Endothelial cell (in vitro differentiated cells): ENCODE measurements at places on chromosomes 11 and 22.
A peak's percentile ranks its signal among the peaks of the same experiment; 100 is the strongest.

DNA sequence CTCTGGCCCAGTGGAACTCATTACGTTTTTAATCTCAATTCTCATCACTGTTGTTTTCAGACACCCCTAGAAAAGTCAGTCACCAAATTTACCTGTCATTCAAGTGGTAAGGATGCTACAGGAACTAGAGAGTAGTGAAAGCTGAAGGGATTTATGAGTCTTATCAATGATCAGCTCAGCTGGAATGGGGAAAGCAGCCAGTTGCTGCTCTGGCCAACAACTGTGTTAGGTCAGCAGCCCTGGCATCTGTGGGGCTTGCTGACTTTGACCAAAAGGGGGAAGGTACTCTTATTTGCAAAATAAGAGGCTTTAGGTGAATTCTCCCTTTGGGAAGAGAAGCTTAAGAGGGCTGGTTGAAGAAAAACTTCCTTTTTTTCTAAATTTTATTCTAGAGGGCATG lies 76.2 kb upstream of the HORMAD2 start:
- DNase-seq: no peak

DNA sequence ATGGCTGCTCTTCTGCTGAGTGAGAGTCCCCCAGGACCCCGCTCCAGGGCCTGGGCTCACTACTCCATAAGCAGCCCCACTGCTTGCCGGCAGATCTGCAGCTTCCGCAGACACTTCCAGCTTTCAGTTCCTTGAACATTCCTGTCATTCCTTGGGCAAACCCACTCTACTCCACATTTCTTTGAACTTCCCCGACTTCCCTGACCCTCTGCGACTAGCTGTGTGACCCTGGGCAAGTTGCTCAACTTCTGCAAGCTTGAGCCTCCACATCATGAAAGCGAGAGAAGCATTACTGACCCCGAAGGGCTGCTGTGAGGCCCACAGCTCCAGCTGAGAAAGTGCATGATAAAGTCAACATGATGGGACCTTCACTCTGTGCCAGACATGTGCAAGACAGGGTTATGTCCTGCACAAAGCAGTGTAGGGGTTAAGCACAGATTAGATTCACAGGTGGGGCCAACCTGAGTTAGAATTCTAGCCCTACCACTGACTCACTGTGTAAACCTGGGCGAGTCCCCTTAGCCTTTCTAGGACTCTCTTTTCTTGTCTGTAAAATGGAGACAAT lies 51.8 kb downstream of the THAP12 start:
- peak; percentile 22 for DNase-seq

DNA sequence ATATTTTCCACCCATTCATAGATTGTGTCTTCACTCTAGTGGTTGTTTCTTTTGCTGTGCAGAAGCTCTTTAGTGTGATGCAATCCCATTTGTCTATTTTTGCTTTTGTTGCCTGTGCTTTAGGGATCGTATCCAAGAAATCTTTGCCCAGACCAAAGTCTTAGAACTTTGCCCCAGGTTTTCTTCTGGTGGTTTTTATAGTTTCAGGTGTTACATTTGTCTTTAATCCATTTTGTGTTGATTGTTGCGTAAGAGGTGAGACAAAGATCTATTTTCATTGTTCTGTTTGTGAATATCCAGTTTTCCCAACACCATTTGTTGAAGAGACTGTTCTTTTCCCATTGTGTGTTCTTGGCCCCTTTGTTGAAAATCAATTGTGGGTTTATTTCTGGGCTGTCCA lies 6.4 kb downstream of the IL10RA start:
- no peak for DNase-seq

- DNase-seq: no peak
Observed at GRCh38 chr11:57155400-57155799, 26.4 kb upstream of the LRRC55 start.

GRCh38 chr22:38565441-38565840 lies 4.5 kb downstream of the DMC1 start:
- DNase-seq: no peak

GRCh38 chr11:65915101-65915820 lies 3.6 kb downstream of the C11orf68 start:
- no peak for DNase-seq

DNA sequence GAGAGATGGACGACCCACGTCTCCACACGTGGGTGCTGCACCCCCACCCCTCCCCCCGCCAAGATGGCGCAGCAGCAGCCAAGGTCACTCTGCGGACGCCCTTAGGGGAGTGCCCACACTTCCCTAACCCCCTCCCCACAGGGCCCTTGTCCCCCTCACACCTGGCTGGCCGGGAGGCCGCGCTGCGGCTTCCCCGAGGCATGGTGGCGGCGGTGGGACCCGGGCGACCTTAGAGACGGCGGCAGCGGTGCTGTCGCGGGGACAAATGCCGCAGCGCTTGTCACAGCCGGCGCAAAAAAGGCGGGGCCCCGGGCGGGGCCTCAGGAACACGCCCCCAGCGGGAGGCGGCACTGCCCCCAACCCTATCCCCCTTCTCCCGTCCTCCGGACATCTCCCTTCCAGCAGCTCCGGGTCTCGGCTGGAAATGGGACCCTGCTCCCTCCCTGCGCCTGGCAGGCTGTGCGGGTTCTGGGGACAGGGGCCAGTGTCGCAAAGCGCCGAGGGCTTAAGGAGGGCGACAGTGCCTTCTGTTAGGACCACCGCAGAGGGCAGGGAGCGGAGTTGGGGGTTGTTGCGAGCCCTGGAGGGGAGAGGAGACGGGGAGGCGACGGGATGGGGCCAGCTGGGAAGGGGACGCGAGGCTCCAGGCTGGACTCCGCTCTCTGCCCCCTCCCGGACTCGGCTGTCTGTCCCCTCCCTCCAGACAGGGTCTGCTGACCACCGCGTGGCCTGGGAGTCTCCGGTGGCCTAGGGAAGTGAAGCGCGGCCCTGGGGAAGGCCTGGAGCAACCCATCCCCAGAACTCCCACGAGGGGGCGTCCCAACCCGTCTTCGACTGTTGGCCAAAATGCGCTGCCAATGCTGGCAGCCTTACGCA lies at the start of gene CHCHD10:
Gene CHCHD10 (minus strand): TSS at position 300 of the 876 bp plus-strand sequence. CDS start 98 bp downstream, at position 202.
- peak; percentile 94 for DNase-seq

DNA sequence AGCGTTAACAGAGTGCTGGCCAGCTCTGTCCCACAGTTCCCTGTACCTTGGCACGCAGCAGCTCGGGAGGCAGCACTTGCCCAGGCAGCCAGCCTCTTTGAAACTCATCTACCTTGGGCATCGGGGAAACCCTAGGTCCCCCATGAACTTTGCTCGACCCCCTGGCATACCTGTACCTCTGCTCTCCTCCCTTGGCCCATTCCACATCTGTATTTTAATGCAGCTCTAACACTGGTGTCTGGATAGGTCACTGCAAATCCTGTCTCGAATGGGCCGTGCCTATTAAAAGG lies 304.1 kb downstream of the TBC1D22A start:
- DNase-seq: no peak

DNA sequence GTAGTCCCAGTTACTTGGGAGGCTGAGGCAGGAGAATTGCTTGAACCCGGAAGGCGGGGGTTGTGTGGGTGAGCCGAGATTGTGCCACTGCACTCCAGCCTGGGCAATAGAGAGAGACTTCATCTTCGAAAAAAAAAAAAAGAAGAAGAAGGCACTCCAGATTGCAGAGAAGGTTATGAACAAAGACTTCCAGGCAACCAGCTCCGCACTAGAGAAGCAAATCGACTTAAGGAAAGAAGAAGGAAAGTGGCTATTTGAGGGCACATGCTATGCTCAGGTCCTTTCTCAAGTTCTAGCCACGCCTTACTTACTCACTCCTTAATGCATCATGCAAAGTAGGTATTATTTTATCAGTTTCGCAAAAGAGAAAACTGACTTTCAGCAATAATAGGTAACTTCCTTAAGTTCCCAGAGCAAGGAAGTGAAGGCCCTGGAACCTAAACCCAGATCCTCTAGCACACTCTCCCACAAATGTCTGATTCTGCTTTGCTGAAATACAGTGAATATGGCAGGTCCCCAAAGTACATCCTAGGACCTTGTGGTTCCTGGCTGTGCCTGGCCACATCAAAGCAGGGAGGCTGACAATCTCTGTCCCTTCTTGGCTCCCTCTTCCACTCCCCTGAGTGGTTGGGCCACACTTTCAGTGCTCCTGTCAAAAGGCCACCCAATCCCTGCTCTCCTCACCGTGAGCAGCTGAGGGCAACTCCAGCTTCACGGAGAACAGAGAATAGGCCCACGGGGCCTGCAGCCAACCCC lies 14.2 kb downstream of the CD3E start:
- no peak for DNase-seq

- DNase-seq: no peak
Observed at GRCh38 chr22:36636916-36637315, 66.6 kb downstream of the CACNG2 start.

DNA sequence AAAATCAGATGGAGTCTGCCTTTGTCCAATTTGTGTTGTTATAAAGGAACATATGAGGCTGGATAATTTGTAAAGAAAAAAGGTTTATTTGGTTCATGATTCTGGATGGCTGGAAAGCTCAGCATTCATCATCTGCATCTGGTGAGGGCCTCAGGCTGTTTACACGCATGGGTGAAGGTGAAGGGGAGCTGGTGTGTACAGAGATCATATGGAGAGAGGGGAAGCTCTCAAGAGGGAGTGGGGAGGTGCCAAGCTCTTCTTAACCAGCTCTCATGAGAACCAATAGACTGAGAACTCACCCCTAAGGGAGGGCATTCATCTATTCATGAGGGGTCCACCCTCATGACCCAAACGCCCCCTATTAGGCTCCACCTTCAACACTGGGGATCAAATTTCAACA lies 40.0 kb downstream of the NEU3 start:
- no peak for DNase-seq

- DNase-seq: peak; percentile 98
Observed at GRCh38 chr11:108222574-108223347, at the start of the genes ATM and NPAT. Gene ATM, plus strand, starts transcription at chr11:108223067. Its CDS starts 4,558 bp downstream, at chr11:108227625. Gene NPAT, minus strand, starts transcription at chr11:108222638. Its CDS starts 102 bp downstream, at chr11:108222536.

- DNase-seq: no peak
Observed at GRCh38 chr11:79342686-79343085, 98.1 kb downstream of the TENM4 start.

- no peak for DNase-seq
Observed at GRCh38 chr11:12591706-12592105, 82.5 kb upstream of the TEAD1 start.

DNA sequence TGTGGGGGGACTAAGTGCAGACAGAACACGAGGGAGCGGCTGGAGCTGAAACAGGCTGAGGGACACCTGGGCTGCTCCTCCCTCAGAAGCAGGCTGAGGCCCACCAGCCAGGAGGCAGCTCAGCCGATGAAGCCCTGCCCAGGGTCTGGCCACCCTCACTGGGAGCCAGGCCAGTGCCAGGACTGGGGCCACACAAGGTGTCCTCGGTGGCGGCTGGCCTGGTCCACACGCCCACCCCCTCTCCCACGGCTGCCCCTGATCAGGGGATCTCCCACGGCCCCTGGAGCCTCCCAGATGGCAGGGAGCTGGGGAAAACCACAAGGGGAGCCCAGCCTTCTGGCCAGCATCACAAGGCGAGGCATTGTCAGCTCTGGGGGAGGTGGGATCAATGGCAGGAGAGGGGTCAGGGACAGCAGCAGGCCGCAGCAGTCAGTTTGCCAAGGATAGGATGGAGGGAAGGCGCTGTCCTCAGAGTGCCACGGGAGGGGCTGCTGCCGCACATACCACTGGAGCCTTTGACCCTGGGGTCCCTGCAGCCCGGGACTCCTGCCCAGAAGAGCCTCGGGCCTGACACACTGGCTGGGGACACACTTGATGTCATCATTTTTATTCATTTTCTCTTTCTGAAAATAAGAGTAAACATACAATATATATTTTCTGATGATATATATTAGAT lies 11.7 kb upstream of the RASL10A start:
- no peak for DNase-seq

DNA sequence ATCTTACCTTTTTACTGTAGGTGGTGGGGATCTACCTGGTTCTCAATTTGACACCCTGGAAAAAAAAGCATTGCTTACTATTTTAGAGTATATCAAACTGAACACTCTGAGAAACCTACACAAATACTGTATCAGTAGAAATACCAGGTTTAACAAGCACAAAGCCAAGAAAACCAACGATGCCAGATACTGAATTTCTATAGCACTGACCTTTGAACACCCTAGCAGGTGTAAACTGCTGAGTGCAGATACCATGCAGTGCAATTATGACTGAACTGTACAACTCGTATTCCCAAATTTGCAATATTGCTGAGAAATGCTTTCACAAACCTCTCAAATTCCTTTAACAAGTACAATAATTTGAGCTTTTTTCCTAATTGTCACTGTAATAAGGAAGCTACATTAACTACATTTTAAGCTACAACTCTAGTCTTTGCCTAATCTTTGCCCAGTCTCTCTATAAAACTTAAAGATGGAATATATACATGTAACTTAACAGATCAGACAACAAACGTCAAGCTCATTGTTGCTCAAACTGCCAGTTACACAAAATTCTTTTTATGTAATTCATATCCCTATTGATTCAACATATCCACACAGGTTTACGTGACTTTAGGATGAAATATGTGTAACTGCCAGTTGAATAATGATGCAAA lies 8.9 kb downstream of the TAF1D start:
- no peak for DNase-seq

DNA sequence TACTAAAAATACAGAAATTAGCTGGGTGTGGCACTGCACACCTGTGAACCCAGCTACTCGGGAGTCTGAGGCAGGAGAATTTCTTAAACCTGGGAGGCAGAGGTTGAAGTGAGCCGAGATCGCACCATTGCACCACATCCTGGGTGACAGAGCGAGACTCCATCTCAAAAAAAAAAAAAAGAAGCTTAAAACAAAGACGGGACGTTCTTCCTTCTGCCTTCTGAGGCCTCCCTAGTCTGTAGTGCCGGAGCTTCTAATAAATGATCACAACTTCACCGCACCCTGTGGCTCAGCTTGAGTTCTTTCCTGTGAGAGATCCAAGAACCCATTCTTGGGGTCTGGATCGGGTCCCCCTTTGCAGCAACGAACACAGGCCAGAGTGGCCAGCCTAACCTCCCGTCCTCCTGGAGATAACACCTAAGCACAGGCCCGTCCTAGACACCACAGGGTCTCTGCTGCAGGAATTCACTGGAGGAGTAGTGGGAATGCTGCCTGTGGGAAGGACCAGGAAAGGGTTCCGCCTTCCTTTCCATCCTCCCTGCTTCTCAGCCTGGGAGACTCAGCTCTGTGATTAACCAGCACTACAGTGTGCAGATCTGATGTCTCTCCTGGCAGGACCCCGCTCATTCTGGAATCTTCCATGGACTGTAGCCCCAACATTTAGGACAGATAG lies 2.2 kb upstream of the APOBEC3H start:
- no peak for DNase-seq

GRCh38 chr11:128620309-128621100 lies 33.1 kb upstream of the ETS1 start:
- DNase-seq: no peak

DNA sequence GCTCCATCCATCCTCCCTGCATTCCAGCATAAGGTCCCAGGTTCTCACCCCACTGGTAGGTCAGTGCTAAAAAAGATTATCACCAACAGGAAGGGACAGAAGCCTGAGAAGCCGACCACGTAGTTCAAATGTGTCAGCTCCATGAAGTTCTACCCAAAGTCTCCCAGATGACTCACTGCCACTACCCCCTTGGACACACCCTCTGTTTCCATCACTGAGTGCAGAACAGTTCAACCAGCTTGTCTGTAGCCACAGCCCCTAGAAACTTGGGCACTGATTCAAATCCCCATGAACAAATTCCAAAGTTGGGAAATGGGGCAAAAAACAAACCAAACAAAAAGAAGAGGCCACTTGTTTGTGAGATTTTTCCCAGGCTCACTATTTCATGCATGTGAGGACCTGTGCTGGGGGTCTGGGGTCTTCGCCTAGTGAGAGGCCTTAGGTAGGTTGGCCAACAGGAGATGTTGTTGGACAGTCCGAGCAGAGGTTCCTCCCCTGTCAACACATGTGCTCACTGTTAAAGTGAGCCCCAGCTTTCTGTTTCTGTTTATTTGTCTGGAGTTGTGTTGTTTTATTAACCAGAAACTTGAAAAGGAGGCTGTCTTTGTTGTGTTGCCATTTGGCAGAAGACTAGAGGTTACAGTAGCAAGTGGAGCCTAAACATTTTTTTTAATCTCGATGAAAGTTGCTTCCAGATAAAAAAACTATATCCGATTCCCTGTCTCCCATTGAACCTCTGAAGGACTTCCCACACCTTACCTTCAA lies 24.2 kb upstream of the FLI1 start:
- no peak for DNase-seq
